ENCODE measurements at places on chromosomes 3 and 15. TPM values are rescaled to one million over a fixed set of nuclear protein-coding genes. Genes with fewer than 3 reads are reported as not detected.
A peak's percentile ranks its signal among the peaks of the same experiment; 100 is the strongest.

The GXYLT2 gene
- 27.9 TPM for polyA plus RNA-seq

DNA sequence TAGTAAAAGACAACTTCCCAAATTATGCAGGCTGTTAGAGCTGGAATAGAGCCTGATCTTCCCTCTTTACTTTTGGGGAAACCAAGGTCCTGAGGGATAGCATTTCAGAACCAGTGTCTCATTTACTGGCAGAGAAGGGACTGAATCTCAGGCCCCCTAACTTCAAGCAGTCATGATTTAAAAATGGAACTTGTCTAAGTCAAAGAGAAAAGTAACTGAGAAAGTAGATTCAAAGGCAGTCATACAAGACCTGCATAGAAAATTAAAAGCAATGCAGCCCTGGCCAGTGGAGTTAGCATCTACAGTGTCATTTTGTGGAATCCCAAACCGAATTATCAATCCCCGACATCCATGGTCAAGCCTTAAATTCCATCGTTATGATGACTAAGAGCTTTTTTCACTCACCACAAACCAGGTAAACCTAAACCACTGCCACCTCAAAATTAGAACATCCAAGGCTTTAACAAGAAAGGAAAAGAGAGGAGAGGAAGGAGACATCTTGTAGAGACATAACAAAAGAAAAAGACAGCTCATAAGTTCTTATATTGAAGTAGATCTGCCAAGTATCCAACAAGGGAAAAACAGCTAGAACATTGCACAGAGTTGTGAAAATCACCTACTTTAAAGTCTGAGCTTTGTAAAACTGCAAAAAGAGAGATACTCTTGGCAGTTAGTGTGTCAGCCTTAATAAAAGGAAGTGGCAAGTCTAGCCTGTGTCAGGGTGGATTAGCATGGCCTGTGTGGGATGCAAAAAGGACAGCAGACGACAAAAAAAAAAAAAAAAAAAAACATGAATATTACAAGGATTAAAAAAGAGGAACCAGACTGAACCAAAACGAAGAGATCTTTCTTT lies 54.1 kb upstream of the CCR2 start:
- DNase-seq: no peak

DNA sequence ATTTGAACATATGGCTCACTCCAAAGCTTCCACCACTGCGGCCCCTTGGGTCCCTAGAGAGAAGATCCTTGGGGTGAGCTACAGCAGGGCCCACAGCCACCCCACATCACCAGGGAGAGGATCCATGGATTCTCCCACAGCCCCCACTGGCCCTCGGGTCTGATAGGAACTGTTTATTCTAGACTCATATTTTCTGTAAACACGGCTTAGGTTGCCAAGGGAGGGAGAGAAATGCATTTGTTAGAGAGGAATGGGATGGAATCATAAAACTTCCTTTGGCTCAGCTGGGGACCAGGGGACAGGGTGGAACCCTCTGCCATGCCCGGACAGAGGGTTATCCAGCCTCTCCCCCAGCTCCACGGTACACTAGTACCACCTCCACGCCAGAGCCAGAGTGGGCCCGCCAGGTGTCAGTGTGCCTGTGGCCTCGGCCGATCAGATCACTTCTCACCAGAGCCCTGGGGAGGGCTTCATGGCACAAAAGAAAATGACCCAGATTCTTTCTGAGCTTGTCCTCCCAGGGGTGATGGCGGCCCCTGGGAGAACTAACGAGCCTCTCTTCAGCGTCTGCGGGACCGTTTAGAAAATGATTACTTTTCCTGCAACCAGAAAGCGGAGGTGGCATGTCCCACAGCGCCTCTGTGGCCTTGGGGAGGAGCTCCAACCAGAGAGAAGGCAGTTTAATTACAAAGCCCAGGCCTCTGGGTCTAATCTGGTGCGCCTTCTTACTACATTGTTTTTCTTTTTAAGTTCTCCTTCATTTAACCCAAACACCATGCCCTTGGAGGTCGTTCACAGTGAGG lies 33.7 kb downstream of the ADCY5 start:
- no peak for DNase-seq

- DNase-seq: no peak
These were observed 11.6 kb upstream of the PIK3CB start for GRCh38 chr3:138846262-138846791.

DNA sequence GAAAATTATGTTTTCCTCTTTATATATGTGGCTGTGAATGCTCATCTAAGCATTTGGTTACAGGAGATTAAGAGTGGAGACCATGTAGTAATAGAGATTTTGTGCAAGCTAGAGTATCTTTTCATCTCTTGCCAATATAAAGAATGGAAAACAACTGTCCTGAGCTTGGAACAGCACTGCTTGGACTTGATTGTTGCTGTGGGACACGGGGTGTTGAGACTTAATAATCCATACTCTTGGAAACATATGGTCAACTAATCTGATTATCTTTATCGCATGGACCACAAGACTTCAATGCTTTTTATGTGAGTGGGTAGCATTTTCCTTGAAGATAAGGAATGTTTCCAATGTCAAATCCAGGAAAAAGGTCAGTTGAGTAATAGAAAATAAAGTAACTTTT lies 806.3 kb downstream of the DIPK2A start:
- DNase-seq: no peak

DNA sequence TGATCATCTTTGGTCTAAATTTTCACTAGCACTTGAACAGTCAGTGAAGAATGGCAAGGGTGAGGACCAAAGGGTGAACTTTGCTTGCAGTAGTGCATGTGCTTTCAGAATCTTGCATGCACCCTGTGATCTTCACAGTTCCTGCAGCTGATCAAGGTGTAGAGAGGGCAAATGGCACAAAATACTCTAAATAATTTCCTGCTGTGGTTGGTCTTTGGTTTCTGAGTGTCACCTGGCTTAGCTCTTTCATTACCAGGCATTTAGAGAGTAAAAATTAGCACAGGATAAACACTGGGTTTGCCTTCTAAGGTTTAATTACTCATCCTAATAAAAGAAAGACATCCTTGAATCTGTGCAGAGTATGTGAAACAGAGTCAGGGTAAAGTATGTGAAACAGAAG lies 11.4 kb downstream of the TIPARP start:
- DNase-seq: no peak

The SELENOK gene
- polyA plus RNA-seq: 35.7 TPM

The PRR20G gene
- not detected for polyA plus RNA-seq

The ACP3 gene
- 0.81 TPM for polyA plus RNA-seq

GRCh38 chr3:172685331-172686214 lies 25.3 kb downstream of the NCEH1 start:
- no peak for DNase-seq

- DNase-seq: no peak
These were observed 72.9 kb downstream of the RBMS3 start for GRCh38 chr3:29353807-29354206.

The BSN gene
- 1.4 TPM for polyA plus RNA-seq

GRCh38 chr3:27930052-27930602 lies 208.0 kb upstream of the EOMES start:
- no peak for DNase-seq

GRCh38 chr15:100330629-100331215 lies 11.1 kb downstream of the ADAMTS17 start:
- no peak for DNase-seq

DNA sequence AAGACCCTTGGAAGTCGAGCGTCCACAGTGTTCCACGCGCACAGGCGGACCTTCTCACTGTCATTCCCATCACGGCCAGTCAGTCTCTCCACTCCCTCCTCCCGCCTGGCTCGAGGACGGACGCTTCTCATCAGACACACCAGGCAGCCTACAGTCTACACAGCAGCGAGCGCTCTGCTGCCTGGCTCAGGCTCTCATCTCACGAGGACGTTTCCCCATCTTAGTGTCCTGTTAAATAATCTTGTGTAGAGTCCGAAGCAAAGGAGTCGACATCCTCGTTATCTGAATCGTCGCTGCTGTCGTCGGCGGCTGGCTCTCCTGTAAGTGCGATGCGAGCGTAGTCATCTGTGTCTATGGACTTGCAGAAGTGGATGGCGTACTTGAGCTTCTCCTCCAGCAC lies 12.4 kb upstream of the OCA2 start:
- DNase-seq: no peak

DNA sequence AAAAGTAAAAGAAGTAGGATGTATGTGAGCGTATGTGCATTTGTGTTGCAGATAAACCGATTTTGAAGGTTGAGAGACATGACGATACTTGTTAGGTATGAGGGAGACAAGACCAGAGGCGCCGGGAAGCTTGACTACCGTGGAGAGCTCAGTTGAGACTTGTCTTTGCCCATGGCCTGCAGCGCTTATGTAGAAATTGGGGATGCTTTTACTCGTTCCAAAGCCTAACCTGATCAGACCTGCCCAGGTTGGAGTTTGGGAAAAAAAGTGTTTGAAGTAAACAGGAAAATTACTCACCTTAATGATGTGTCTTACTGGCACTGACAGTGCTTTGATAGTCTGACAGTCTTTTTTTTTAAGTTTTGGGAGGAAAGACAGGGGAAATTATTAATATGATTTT lies 202.8 kb downstream of the TP63 start:
- DNase-seq: no peak

The DNAJC19 gene
- polyA plus RNA-seq: 33.4 TPM

DNA sequence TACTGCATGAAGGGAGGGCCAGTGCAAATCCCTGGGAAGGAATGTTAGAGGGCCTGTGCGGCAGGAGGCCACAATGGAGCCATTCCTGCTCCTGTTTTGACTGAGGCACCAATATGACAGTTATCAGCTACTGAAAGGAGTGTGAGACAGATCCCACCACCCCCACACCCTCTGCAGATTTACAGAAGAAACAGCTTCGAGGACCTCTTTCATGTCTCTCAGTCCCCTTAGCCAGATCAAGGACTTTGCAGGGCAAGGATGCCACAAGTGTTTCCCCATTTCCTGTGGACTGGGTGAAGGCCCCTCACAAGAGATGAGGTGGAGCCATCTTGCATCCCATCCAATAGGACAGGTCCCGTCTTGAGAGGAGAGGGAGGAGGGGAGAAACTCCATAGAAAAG lies 48.5 kb upstream of the RASGRP1 start:
- no peak for DNase-seq

The PAQR9 gene
- polyA plus RNA-seq: not detected

- no peak for DNase-seq
These were observed 37.5 kb downstream of the CTDSPL start for GRCh38 chr3:37899101-37899707.

The MUSTN1 gene
- polyA plus RNA-seq: 203 TPM

DNA sequence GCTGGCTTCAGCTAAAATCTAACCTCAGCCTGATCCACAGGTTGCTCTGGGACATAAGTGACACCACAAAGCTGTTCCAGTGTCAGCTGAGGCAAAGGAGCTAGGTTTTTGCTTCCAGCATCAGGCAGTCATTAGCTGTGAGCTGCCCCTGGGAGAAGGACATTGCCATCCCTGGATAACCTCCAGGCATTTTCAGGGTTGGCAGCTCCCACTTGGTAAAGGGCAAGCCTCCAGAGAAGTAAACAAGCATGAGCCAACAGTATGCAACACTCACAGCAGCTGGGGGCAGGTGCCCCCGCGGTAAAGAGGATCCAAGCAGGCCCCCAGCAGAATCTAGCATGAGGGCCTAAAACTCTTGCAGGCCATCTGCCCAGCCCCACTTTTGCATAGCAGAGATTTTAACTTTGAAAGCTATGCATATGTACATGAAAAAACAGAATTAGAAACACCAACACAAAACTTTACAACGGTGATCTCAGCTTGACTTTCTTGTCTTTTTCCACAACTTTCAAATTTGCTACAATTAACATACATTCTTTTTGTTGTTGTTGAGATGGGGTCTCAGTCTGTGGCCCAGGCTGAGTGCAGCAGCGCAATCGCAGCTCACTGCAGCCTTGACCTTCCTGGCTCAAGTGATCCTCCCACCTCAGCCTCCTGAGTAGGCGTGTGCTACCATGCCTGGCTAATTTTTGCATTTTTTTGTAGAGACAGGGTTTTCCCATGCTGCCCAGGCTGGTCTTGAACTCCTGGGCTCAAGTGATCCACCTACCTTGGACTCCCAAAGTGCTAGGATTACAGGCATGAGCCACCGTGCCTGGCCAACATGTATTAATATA lies 83.8 kb upstream of the TPM1 start:
- DNase-seq: peak; percentile 30

DNA sequence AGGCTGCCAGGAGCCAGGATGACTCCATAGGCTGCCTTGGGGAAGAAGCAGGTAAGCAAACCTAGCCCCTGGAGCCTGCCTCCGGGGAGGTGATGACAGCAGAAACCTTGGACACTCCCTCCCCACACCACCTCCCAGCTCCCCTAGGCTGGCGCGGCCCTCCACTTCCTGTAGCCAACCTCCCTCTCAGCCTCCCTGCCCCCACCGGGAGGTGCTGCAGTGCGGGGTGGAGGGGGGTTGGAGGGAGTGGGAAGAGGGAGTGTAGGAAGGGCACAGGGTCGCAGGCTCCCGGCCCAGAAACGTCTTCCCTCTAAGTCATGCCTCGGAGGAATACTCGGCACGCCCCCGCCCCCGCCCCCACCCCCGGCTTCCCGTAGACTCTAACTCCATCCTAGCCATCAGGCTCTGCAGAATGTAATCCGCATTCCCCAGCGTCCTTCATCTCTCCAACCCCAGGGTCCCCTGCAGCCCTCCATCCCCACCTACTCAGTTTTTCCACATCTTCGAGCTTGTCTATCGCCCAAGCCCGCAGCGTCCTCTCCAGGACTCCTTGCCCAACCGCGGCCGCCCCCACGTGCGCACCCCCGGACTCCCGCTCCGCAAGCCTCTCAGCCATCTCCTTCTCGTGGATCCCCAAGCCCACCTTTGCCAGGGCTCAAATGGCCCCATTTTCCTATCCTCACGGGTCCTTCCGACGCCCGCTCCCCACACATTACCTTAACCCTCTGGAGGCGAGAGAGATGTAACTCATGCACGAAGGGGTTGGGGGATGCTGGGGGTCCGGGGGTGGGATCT lies 528 bp downstream of the LPCAT4 start:
- peak; percentile 34 for DNase-seq

DNA sequence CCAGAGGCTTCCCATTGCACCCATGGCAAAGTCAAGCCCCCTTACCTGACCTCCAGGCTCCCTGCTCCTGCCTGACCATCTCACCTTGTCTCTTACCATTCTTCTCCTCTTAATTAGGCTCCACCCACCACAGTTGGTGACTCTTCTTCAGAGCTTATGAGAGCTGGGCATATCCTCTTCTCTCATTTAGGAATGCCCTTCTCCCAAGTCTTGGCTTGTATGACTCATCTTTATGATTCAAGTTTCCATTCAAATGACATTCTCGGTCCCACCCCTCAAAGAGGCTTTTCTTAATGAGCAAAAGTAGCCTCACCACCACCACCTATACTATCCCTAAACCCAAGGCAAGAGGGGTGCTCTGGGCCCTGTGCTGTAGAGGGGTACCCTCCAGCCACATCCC lies 55.3 kb upstream of the NUDT16 start:
- no peak for DNase-seq

DNA sequence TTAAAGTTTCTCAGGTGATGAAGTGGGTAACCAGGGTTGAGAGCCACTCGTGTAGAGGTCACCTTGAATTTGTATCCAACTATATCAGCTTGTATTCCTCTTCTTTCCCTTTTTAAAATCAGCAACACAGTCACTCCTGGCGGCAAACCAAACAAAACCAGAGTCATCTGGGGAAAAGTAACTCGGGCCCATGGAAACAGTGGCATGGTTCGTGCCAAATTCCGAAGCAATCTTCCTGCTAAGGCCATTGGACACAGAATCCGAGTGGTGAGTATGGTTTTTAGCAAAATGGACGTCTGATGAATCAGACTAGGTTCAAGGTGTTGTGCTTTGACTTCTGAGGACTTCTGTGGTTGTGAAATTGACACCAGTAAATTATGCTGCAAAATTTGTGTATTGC lies 3.9 kb downstream of the RPL35A start:
- DNase-seq: no peak

GRCh38 chr15:37698679-37699078 lies 235.8 kb upstream of the TMCO5A start:
- DNase-seq: no peak

GRCh38 chr3:108569336-108569735 lies 19.9 kb downstream of the CIP2A start:
- no peak for DNase-seq

Measured in hindlimb muscle (tissue), 1 donor.